ENCODE measurements at places on chromosomes 5 and 9.

- DNase-seq = peak; percentile 4
These were observed 158.6 kb upstream of the NUDT12 start for GRCh38 chr5:103721183-103721582.

DNA sequence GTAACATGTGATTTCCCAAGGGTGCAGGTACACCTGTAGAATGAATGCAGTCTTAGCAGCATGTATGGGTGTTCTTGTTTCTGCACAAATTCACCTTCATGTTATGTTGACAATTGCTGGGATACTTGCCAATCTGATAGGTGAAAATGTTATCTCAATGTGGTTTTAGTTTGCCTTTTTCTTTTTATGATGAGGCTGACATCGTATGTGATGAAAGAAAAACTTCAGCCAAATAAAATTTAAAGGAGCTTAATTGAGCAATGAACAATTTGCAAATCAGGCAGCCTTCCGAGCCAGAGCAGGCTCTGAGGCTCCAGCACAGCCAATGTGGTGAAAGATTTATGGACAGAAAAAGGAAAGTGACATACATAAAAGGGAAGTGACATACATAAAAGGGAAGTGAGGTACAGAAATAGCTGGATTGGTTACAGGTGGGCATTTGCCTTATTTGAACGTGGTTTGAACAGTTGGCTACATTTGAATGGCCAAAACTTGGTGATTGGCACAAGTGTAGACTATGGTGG, 10.5 kb downstream of the TAL2 start:
- DNase-seq = no peak

DNA sequence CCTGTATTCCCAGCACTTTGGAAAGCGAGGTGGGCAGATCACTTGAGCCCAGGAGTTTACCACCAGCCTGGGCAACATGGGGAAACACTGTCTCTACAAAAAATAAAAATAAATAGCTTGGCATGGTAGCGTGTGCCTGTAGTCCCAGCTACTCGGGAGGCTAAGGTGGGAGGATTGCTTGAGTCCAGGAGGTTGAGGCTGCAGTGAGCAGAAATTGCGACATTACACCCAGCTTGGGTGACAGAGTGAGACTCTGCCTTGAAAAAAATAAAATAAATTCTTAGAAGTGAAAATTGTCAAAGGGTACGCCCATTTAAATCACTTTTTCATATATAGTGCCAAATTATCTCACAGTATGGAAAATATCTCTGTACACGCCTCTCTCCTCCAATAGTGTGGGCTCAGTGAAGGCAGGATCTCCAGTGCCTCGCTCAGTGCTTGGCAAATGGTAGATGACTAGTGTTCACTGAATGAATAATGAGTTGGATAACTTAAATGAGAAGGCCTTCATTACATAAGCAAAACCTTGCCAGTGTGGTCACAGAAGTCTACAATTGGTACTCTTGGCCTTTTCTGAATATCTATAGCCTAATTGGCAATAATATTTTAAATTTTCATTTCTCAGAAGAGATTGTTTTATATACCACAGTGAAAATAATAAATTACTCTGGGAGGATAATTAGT, 9.4 kb upstream of the CCL28 start:
- DNase-seq = no peak

GRCh38 chr5:176716320-176716719, 69.0 kb downstream of the TSPAN17 start:
- no peak for DNase-seq

GRCh38 chr5:87997662-87998061, 271.0 kb downstream of the TMEM161B start:
- DNase-seq = no peak

DNA sequence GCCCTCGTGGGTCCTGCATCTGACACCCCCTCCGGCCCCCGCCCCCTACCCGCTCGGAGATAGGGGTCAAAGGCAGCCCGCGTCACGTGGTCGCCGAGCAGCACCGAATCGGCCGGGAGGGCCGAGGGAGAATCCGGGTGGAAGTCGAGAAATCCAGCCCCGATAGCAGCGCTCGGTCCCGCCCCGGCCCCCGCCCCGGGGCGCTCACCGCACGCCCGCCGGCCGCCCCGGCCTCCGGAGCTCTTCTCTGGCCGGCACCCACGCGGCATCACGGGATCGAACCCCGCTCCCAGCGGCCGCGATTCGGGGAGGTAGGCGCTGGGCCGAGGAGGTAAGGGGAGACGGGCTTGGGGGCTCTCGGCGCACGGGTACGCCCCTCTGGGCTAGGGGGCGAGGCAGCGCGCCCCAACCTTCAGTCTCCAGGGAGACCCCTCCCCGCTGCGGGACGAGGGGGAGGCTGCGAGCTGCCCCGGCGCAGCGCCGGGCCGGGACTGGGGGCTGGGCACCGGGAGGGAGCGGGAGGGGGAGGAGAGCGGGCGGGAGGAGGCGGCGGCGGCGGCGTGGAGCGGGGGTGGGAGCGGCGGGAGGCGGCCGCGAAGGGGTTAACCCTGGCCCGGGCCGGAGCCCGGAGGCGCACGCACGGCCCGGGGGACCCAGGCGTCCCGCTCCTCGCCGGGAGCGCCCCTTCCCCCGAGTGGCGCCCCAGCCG, 22.1 kb upstream of the NDST1 start:
- DNase-seq = peak; percentile 75

DNA sequence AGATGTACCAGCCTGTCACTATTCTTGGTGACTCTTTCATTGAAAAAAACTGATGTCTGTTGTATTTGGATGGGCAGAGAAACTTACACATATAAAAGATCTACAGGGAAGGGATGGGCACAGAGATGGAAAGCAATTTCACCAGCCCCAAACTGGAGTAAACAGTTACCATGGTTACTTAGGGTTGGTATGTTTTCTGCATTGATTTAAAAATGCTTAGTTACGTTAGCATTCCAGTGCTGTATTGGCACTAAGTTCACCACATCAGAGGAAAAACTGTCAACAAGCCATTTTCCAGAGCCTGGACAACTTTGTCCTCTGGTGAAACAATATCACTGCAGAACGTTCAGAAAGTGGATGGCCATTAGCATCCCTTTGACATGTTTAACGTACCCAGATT, 28.0 kb downstream of the MARCHF3 start:
- peak; percentile 22 for DNase-seq

DNA sequence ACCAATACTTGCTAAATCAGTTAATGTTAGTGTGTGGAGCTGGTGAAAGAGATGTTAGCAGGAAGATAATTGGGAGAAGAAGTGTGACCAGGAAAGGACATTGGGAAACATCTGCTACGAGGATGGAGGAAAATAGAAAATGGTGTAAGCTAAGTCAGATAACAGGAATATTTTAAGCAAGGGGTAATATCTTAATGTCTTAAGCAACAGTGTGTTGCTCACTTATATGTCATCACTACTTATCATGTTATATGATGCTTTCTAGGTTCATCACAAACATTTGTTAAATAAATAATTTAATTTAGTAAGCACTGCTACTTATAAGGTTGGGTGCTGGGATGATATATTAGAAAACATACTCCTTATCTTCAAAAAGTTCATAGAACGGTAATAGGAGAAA, 326.1 kb downstream of the EDIL3 start:
- no peak for DNase-seq

GRCh38 chr5:157593052-157593757, 17.6 kb upstream of the ADAM19 start:
- DNase-seq = no peak

DNA sequence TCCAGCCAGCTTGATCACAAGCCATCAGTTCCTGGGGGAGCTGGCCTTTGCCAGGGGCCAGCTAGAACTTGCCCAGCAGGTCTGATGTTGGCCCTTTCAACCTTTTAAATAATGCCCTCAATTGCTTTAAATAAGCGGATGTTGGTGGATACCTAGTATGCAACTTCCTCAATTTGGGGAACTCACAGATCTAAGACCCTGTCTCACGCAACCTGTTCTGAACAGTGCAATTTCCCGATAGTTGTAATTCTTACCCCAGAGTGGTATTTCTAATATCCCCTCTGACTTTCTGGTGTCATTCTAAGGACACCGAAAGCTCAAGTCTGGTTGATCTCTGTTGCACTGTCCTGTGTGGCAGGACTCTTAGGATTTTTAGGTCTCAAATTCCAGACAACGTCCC, 23.1 kb downstream of the GALNT12 start:
- DNase-seq = no peak

DNA sequence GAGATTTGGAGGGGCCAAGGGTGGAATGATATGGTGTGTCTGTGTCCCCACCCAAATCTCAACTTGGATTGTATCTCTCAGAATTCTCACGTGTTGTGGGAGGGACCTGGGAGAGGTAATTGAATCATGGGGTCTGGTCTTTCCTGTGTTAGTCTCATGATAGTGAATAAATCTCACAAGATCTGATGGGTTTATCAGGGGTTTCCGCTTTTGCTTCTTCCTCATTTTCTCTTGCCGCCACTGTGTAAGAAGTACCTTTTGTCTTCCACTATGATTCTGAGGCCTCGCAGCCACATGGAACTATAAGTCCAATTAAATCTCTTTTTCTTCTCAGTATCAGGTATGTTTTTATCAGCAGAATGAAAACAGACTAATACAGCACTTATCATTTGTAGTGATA, 29.5 kb upstream of the SPIN1 start:
- DNase-seq = no peak

GRCh38 chr5:10826971-10827370, 65.9 kb upstream of the DAP start:
- DNase-seq = no peak

DNA sequence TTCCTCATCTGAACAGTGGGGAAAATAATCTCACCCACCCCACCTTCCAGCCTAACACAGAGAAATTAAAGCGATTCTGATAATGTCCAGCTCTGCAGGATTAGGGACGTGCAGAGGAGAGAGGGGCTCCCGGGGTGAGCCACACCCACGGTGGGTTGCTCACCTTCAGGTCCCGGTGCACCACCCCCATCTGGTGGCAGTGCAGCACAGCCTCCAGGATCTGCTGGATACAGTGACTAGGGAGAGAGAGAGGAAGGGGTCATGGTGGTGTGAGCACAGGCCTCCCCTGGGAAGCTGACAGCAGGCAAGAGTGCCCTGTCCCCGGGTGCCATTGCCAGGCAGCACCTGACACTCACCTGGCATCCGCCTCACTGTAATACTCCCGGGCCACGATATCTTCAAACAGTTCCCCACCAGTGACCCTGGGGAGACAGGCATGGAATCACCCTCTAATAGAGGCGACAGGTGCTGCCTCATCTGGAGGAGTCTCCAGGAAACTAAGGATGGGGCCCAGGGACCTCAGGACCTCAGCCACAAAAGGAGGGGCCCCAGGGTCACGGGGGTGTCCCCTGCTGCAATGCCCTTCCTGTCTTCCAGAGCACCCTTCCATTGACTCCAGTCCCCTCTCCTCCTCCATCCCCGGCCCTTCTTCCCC, 33.0 kb downstream of the CAMK2A start:
- peak; percentile 67 for DNase-seq

- DNase-seq = no peak
These were observed 3.5 kb downstream of the TRAF2 start for GRCh38 chr9:136889858-136890257.

GRCh38 chr9:81637276-81637675, 52.1 kb downstream of the TLE1 start:
- no peak for DNase-seq

GRCh38 chr5:115602591-115603125, 379 bp upstream of the TICAM2 start:
- DNase-seq = no peak

DNA sequence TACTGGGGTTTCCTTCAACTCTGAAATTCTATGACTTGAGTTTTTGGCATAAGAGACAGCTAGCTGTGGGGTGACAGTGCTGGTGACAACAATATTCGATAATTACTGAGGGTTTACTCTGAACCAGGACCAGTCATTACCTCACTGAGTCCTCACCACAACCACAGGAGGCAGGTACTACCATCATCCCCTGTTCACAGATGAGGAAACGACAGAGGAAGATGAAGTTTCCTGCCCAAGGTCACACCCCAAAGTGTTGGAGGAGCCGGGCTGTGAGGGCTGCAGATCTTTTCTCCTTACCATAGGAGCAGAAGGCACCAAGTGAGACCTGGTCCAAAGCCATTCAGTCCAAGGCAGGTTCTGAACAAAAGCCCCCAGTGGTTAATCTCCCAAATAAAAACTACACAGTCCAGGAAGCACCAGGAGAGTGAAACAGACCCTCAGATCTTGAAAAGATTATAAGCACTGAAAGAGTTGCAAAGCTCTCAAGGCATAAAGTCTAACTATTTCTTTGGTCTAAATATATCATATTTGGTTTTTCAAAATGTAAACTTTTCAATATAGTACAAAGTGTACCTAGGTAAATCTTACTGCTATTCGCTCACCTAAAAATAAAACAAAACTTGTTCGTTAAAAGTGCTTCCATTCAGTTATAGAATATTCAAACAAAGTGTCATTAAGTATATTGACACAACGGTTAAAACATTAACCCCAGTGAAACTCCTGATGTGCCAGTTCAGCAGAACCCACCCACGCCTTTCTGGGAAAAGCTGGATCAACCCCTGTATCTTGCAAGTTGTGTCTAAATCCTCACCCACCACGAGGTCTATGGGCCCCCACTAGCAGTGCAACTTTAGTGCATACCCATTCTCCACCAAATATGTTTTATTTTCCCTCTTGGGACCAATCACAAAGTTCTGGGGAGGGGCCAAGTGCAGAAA, 82.6 kb upstream of the EQTN start:
- no peak for DNase-seq

GRCh38 chr9:86971742-86972141, 24.4 kb upstream of the GAS1 start:
- no peak for DNase-seq

- peak; percentile 70 for DNase-seq
These were observed 51.2 kb downstream of the RALGPS1 start for GRCh38 chr9:126965541-126966428.

- DNase-seq = no peak
These were observed 12.3 kb downstream of the RXRA start for GRCh38 chr9:134338394-134339182.

GRCh38 chr5:68407311-68408239, 192.0 kb downstream of the PIK3R1 start:
- no peak for DNase-seq

- no peak for DNase-seq
These were observed 356.9 kb upstream of the NUDT12 start for GRCh38 chr5:103919506-103919905.

GRCh38 chr9:98442114-98442513, 186.7 kb upstream of the TBC1D2 start:
- peak; percentile 37 for DNase-seq

All from mesendoderm (in vitro differentiated cells).